ENCODE measurements at places on chromosomes 1 and 21. TPM values are rescaled to one million over a fixed set of nuclear protein-coding genes. Genes with fewer than 3 reads are reported as not detected.

Gene SRRM1
- total RNA-seq = 177 TPM

Gene KIF17
- not detected for total RNA-seq

Gene PROK1
- not detected for total RNA-seq

Gene VHLL
- total RNA-seq = not detected

Gene PATJ
- 38.0 TPM for total RNA-seq

Gene CAPN8
- not detected for total RNA-seq

Gene EXTL1
- total RNA-seq = not detected

Gene SYCP1
- total RNA-seq = not detected

Gene HEYL
- 9.4 TPM for total RNA-seq

Gene PRAMEF13
- total RNA-seq = not detected

Gene ZNF695
- not detected for total RNA-seq

Gene TDRD10
- total RNA-seq = 11.1 TPM

Gene SF3B4
- total RNA-seq = 64.6 TPM
